ACHN (cell line): ENCODE measurements at places on chromosomes 2 and 18.
A peak's percentile ranks its signal among the peaks of the same experiment; 100 is the strongest.

- no peak for DNase-seq
These were observed 53.6 kb upstream of the PKDCC start for GRCh38 chr2:41994233-41994637.

DNA sequence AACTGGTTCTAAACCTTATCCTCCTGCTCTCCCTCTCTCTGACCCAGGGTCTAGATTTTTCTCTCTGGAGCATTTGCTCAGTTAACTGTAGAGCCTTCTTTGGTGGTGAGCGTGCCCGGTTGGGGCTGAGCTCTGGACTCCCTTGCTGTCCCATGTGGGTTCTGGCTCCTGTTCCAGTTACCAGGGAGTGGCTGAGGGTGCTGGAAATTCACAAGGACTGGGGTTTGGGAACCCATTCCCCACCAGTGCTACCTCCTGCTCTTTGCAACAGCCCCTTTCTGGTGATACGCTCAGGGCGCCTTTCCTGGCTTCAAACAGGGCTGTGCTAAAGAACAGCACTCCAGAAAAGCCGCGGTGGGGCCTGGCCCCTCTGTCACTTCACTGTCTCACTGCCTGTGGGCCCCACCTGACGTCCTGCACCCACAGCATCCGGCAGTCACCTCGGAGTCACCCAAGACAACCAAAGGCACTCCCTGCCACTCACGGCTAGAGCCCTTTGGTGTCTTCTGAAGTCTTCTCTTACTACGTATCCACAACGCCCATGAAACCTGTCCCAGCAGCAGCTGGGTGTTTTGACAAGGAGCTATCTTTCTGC, 41.3 kb downstream of the CAPN13 start:
- no peak for DNase-seq

DNA sequence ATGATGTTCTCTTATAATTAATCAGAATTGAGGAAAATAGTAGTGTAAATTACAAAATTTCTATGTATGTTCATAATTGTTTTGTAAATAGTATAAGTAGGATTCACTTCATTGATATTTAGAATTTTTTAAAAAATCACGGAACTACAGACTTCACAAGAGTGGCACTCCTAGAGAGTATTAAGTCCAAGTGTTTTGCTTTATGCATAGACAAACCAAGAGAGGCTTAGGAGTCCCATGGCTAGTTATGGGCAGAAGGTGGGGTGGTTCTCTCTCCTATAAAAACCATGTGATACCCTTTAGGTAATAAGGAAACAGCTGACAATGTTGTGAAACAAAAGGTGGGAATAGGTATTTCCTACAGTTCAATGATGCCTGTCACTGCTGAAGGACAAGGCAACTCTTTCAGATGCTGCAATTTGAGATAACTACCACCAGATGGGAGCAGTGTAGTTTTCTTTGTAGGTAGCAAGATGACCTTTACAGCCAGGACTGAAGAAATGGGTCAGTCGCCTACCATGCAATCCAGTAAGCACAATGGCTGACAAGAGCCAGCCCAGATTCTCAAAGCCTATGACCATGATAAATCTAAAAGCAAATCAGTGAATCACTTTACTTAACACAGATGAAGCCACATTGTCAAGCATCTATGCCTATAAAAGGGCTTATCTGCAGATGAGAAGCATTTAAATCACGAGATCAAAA, 83.9 kb downstream of the AAK1 start:
- peak; percentile 84 for DNase-seq

DNA sequence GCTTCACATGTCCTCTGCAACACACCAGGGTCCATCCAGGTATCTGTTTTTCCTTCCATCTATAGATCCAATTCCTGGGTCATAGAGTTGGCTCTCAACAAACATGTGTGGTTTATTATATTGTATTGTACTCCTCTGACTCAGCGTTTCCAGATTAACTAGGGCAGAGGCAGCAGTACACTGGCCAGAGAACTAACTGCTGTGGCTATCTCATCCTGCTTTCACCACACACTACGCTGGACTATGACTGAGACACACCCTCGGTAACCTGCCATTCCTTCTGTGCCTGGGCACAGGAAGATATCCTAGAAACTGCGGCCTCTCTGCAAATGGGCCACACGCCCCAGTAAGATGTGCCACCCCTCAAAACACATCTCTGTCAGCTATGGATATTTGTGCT, 159.8 kb upstream of the STK17B start:
- no peak for DNase-seq

DNA sequence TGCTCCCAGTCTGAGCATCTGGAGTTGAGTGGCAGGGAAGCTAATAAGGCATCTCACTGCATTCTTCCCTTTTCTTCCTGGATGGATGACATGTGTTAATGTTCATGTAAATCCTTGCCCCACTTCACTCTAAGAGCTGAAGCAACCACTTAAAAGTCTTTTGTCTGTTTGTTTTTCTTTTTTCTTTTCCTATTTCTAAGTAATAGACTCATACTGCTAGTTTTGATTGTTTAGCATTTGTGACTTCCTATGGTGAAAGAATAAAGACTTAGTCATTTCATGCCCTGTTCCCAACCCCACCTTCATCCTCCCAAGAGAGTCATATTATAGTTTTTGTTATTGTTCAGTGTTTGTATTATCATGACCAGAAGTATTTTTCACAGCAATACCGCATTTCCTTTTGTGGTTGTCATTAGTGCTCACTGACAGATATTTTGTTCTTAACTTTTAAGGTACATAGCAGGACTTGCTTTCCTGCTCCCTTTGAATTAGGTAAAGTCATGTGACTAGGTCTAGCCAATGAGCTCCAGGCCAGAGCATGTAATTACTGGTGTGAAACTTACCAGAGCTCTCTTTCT, 18.1 kb upstream of the SPP2 start:
- DNase-seq: no peak
